ENCODE measurements at places on chromosomes 16 and 17.

GRCh38 chr16:13150181-13150885 is 248.9 kb downstream of the SHISA9 start:
- no peaks in the 10 kb centered on the region for H3K27me3 ChIP-seq
- H3K36me3 ChIP-seq: no peaks in the 10 kb centered on the region
- no peak for DNase-seq
- peaks cover 14% of the 10 kb centered on the region for H3K4me1 ChIP-seq
- H3K27ac ChIP-seq: no peak overlapping the region

DNA sequence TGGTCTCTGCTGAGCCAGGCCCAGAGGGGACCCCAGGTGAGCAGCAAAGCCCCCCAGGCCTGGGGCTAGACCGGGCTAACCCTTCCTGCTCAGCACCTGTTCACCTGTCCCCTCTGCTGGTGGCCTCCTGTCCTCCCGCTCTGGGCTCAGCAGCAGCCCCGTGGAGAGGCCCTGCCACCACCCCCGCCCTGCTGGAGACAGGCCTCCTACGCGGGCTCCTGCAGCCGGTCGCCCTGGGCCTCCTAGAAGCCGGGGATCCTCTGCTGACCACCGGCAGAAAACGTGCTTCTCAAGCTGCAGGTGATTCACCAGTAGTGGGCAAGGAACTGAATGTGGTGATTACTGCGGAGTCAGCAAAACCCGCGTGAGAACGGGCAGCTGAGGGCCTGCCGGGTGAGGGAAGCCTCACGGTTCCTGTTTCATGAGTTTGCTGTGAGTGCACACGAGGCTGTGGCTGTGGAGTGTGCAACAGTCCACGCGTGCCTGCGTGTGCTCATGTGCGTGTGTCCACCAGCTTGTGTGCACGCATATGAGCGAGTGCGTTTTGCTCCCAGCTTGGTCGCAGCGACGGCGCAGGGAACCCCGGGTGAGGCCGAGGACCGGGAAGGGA is 792 bp downstream of the SECTM1 start:
- H3K27ac ChIP-seq: no peak overlapping the region
- peak overlapping the region; percentile 42 for H3K4me3 ChIP-seq
- no peak for DNase-seq
- no peaks in the 10 kb centered on the region for H3K36me3 ChIP-seq

DNA sequence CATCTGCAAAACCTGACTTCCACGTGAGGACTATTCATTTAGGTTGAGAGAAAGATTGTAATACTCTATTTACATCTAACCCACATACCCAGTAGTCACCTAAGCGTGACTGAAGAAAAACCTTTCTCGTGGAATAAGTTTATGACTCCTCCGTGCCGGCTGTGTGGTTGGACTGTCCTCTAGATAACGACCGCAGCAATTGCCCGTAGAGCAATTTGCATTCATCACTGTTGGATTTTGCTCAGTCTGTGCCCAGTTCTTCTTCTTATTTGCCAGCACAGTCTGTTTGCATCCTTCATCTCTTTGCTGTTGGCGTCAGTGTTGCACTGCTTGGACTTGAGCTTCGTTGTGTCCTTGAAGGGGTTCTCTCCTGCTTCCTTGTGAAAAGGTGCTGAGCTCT is 131.3 kb downstream of the CYB561 start:
- no peak overlapping the region for H3K4me3 ChIP-seq
- no peaks in the 10 kb centered on the region for H3K4me1 ChIP-seq
- H3K27me3 ChIP-seq: no peaks in the 10 kb centered on the region

DNA sequence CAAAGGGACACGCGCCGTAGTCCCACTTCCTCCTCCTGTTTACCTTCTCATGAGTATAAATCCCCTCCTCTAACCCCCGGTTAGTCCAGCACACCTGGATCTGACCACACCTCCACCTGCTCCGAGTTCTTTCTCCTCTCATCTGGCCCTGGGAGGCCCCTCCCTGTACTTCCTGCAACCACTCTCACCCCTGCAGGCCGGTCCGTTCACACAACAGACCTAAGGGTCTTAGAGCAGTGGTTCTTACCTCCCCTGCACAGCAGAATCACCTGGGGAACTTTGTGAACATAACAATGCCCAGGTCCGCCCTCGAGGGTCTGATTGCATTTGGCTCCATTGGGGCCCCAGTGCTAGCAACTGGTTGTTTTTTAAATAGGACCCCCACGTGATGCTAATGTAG is 24.8 kb downstream of the TMEM114 start:
- no peak overlapping the region for H3K4me3 ChIP-seq
- H3K27me3 ChIP-seq: no peaks in the 10 kb centered on the region
- no peak overlapping the region for H3K27ac ChIP-seq
- peak; percentile 75 for DNase-seq
- H3K4me1 ChIP-seq: peaks cover 2% of the 10 kb centered on the region
- H3K36me3 ChIP-seq: no peaks in the 10 kb centered on the region

- no peak overlapping the region for H3K4me3 ChIP-seq
- no peak for DNase-seq
- H3K36me3 ChIP-seq: no peaks in the 10 kb centered on the region
- no peak overlapping the region for H3K27ac ChIP-seq
Measured at GRCh38 chr16:66662445-66663194, 33.9 kb downstream of the CMTM4 start.

DNA sequence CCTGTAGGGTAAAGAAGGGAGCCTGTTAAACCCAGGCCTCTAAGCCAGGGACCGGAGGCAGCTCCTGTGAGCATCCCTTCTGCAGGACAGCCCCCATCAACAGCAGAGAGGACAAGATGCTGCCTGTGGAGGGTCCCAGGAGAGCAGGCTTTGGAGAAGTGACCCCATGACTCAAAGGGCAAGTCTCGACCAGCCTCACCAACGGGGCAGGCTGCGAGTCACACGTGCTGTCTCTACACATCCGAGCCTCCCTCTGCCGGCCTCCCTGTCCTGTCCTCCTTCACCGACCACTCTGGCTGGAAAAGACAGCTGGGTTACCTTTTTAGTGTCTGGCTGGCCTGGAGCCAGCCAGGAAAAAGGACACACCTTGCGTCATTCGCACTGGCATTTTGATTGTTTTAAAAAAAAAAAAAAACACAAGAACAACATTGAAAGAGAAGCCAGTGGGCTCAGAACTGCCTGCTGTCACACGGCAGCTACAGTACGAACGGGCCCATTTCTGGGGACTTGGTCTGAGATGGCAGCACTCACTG is 74.5 kb upstream of the RCVRN start:
- H3K4me3 ChIP-seq: no peak overlapping the region
- H3K27me3 ChIP-seq: no peaks in the 10 kb centered on the region
- no peak for DNase-seq
- no peaks in the 10 kb centered on the region for H3K4me1 ChIP-seq
- H3K36me3 ChIP-seq: no peaks in the 10 kb centered on the region
- no peak overlapping the region for H3K27ac ChIP-seq

DNA sequence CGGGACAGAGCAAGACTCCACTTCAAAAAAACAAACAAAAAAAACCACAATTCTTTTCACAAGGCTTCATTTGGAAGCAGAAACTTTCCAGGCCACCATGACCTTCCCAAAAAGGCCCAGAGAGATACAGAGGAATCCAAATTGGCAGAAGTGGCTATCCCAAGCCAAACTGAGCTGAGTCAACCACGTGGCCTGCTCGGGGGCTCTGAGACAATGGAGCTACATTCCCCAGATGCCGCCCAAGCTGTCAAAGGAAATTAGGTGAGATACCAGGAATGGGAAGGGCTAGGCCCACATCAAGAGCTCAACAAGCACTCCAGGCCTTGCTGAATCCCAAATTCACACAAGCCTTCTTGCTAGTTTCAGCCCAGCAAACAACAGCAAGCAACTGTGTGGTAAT is 5.7 kb upstream of the EXOSC6 start:
- no peak overlapping the region for H3K27ac ChIP-seq
- H3K27me3 ChIP-seq: no peaks in the 10 kb centered on the region
- no peak overlapping the region for H3K4me3 ChIP-seq
- peaks cover 97% of the 10 kb centered on the region for H3K36me3 ChIP-seq

GRCh38 chr16:68090533-68090932 is 5.4 kb downstream of the NFATC3 start:
- H3K27ac ChIP-seq: no peak overlapping the region
- peaks cover 2% of the 10 kb centered on the region for H3K4me1 ChIP-seq
- DNase-seq: no peak
- H3K27me3 ChIP-seq: no peaks in the 10 kb centered on the region
- no peaks in the 10 kb centered on the region for H3K36me3 ChIP-seq
- H3K4me3 ChIP-seq: no peak overlapping the region

- H3K27ac ChIP-seq: no peak overlapping the region
- H3K27me3 ChIP-seq: no peaks in the 10 kb centered on the region
- no peak for DNase-seq
Measured at GRCh38 chr16:47734987-47735594, 274.0 kb downstream of the PHKB start.

DNA sequence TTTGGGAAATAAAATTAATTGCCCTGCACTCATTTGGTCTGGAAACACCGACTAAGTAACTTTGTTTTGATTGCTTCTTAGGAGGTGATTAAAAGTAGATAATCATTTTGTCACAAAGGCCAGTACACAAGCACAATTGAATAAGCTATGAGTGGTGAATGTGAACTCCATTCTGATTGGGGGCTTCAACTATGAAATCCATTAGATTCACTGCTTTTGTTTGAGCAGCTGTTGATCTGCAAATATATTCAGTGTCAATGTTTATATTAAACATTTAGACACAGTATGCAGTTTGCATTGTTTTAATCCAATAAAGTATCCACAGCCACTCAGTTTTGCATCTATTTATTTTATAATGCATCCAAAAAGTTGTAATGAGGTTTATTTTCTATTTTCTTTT is 817.5 kb downstream of the CDH11 start:
- no peak overlapping the region for H3K27ac ChIP-seq
- DNase-seq: no peak
- H3K36me3 ChIP-seq: no peaks in the 10 kb centered on the region
- no peaks in the 10 kb centered on the region for H3K27me3 ChIP-seq

- peaks cover 2% of the 10 kb centered on the region for H3K4me1 ChIP-seq
- H3K27ac ChIP-seq: peak overlapping the region; percentile 82
- H3K4me3 ChIP-seq: peak overlapping the region; percentile 89
- H3K27me3 ChIP-seq: no peaks in the 10 kb centered on the region
- peaks cover 3% of the 10 kb centered on the region for H3K36me3 ChIP-seq
Measured at GRCh38 chr17:2302778-2303203, 794 bp downstream of the SMG6 start.

GRCh38 chr16:13307255-13307654 is 405.9 kb downstream of the SHISA9 start:
- H3K4me3 ChIP-seq: no peak overlapping the region
- H3K27ac ChIP-seq: no peak overlapping the region
- H3K36me3 ChIP-seq: no peaks in the 10 kb centered on the region
- no peaks in the 10 kb centered on the region for H3K27me3 ChIP-seq

DNA sequence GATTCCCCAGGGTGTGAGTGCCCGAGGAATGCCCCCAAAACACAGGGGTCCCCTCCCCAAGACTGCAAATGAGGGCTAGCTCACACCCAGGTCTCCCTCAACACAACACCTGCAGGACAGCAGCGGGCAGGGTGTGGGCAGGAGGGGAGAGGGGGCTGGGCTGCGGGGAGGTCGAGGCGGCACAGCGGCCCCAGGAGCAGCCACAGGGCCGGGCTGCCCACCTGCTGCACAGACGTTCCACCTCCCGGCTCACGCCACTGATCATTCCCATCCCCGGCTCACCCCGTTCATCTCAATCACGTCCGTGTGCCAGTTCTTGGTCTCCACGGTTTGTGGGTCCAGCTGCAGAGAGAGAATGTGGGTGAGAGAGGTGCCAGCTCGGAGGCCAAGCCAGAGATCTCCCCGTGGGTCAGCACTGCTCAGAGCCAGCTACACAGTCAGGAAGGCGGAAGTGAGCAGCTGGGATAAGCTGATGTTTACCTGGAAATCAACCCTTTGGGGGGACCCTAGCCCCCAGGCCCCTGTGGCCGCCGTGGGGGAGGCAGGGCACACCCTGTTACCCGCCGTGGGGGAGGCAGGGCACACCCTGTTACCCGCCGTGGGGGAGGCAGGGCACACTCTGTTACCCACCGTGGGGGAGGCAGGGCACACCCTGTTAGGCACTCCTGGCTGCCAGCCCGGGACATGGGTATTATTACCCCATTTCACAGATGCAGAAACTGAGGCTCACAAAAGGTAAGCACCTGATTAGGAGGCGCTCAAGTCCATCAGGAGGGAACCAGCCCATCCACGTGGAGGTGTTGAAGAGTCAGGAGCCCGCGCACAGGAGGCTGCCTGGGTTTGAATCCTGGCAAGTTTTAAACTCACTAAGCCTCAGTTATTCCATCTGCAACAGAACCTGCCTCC is 16.1 kb downstream of the TIMM22 start:
- H3K4me3 ChIP-seq: no peak overlapping the region
- H3K4me1 ChIP-seq: no peaks in the 10 kb centered on the region
- no peak overlapping the region for H3K27ac ChIP-seq
- no peak for DNase-seq
- no peaks in the 10 kb centered on the region for H3K27me3 ChIP-seq

DNA sequence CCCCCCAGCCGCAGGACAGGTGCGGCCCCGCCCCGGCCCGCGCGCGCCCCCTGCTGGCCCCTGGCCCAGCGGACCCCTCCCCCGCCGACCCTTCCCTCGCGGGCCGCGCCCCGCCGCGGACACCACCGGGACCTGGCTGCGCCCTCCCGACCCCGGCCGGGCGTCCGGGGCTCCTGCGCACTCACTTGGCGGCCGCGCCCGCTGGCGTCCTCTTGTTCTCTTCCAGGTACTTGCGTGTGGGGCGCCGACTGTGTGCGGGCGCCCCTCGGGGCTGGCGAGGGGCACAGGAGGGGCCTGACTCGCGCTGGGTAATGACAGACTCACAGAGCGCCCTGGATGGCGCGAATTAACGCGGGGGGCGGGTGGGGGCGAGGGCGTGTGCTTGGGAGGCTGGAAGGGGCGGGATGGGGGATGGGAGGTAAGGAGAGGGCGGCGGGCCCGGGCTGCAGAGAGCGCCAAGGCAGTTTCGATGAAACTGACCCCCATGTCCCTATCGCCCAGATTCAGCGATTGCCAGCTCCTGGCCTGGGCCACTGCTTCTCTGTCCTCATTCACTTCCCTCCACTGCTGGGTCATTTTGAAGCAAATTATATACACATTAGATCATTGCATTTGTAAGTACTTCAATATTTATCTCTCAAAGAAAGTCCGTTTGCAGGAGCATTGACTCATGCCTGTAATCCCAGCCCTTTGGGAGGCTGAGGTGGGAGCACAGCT is 445 bp upstream of the DBNDD1 start:
- no peak for DNase-seq
- H3K27me3 ChIP-seq: no peaks in the 10 kb centered on the region
- peaks cover 5% of the 10 kb centered on the region for H3K36me3 ChIP-seq
- peaks cover 12% of the 10 kb centered on the region for H3K4me1 ChIP-seq

GRCh38 chr16:3748307-3748706 is 31.0 kb upstream of the TRAP1 start:
- no peaks in the 10 kb centered on the region for H3K27me3 ChIP-seq
- no peaks in the 10 kb centered on the region for H3K4me1 ChIP-seq
- no peak for DNase-seq
- H3K4me3 ChIP-seq: no peak overlapping the region
- no peak overlapping the region for H3K27ac ChIP-seq

DNA sequence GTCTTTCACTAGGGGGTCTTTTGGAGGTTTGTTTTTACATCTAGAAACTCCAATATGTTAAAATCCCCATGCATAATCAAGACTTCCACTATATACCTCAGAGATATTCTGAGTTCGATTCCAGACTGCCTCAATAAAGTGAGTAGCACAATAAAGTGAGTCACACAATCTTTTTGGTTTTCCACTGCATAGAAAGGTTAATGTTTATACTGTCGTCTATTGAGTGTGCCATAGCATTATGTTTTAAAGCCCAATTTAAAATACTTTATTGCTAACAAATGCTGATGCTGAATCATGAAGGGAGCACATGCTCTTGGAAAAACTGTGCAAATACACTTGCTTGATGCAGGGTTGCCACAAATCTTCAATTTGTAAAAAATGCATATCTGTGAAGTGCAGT is 227.5 kb upstream of the ZFHX3 start:
- no peaks in the 10 kb centered on the region for H3K27me3 ChIP-seq
- no peak overlapping the region for H3K4me3 ChIP-seq
- no peaks in the 10 kb centered on the region for H3K36me3 ChIP-seq
- no peak for DNase-seq

GRCh38 chr17:37527249-37527851 is 37.7 kb downstream of the DUSP14 start:
- H3K4me1 ChIP-seq: no peaks in the 10 kb centered on the region
- H3K4me3 ChIP-seq: no peak overlapping the region

Measured in H1 (cell line).